ENCODE measurements at places on chromosomes 6 and 20. TPM values are rescaled to one million over a fixed set of nuclear protein-coding genes. Genes with fewer than 3 reads are reported as not detected.

NRSN1 gene
- not detected for total RNA-seq

TNFRSF6B gene
- 1.1 TPM for total RNA-seq

MDFI gene
- total RNA-seq, result 0.81 TPM

WFDC12 gene
- total RNA-seq, result not detected

GTSF1L gene
- total RNA-seq, result not detected

ZNF391 gene
- total RNA-seq, result 0.20 TPM

TPX2 gene
- 111 TPM for total RNA-seq

PPP1R14C gene
- total RNA-seq, result 1.4 TPM

MED20 gene
- total RNA-seq, result 13.6 TPM

HLA-DQB2 gene
- not detected for total RNA-seq

AVP gene
- total RNA-seq, result not detected

RHAG gene
- 0.07 TPM for total RNA-seq

RIMS1 gene
- total RNA-seq, result not detected

MAS1L gene
- not detected for total RNA-seq

EEF1A2 gene
- 177 TPM for total RNA-seq

SRSF12 gene
- 0.84 TPM for total RNA-seq

NKX2-4 gene
- not detected for total RNA-seq

POPDC3 gene
- 31.2 TPM for total RNA-seq

PLEKHG1 gene
- 0.50 TPM for total RNA-seq

CALHM5 gene
- total RNA-seq, result 0.10 TPM

RNF182 gene
- total RNA-seq, result 3.8 TPM

PHACTR3 gene
- not detected for total RNA-seq

OXT gene
- not detected for total RNA-seq

All from A549 treated with DMSO at 1 μM for 4 hours (cell line).